Activated naive CD8-positive, alpha-beta T cell treated with anti-CD3 and anti-CD28 coated beads for 36 hours (primary cell): ENCODE measurements at places on chromosomes 4 and X.

DNA sequence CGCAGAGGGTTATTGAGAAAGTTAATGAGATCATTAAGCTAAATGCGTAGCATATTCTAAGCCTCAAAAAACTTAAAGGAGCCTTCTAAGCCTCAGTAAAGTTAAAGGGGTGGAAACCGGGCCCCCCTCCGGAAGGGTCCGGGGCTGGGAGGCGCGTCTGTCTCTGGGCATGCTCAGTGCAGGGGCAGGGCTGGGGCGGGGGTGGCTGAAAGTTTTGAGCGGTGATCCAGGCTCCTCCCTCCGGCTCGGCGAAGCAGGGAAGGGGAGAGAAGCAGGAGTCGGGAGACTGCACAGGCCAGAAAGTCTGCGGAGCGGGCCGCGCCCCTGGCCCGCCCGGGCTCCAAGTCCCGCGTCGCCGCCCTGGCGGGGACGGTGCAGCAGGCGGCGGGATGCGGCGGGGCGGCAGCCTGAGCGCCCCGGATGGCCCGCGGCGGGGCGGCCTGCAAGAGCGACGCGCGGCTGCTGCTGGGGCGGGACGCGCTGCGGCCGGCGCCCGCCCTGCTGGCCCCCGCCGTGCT is at the start of gene EVC:
Gene EVC (plus strand): TSS at position 241 of the 518 bp plus-strand sequence. CDS start 180 bp downstream, at position 421.
- no peak for DNase-seq

- no peak for DNase-seq
Observed at GRCh38 chr4:173002830-173003561, 165.6 kb upstream of the GALNT7 start.

DNA sequence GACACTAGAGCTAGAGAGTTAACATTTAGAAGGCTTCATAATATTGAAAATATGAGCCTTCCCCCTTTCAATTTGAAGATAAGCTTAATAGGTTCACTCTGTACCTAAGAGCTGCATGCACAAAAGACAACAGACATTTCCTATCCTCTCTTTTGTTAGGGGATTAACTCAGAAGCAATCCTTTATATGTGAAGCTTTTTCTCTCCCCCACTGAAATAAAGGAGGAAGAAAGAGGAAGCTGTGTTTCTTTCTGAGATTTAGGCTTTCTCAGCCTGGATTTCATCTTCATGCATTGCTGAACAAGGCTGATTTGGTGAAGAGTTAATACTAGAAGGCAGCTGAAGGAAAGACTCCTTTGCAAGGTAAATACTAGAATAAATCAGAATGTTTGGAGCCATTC is 21.0 kb upstream of the CABS1 start:
- no peak for DNase-seq

DNA sequence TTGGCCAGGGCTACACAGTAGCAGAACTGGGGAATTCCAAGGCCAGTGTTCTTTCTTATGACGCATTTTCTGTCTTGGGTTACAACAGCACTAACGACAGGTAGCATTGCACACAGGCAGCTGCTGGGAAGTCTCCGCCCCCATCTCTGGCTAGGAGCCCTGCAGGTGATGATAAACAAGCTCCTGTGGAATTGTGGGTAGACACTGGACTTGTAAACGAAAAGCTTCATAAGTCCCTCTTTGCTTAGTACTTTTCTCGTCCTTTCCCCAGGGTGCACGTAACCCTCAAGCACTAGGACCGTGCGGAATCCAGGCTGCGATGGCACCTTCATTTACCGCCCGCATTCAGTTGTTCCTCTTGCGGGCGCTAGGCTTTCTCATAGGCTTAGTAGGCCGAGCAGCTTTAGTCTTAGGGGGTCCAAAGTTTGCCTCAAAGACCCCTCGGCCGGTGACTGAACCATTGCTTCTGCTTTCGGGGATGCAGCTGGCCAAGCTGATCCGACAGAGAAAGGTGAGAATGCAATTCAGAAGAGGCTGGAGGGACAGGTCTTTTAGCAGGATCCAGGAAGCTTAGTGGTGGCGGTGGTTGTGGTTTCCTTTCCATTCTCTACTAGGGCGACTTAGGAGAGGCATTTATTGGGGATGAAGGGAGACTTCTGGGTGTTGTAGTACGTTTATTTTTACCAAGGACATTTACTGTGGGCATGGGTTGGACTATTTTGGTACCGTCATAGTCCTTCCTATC is at the start of gene FAAH2:
Gene FAAH2 (plus strand): TSS at position 200 of the 745 bp plus-strand sequence. CDS start 120 bp downstream, at position 320.
- peak; percentile 49 for DNase-seq
